ENCODE measurements at places on chromosomes 2 and 18. TPM values are rescaled to one million over a fixed set of nuclear protein-coding genes. Genes with fewer than 3 reads are reported as not detected.

Gene IL36B
- not detected for total RNA-seq

Gene PSD4
- total RNA-seq: 38.8 TPM

Gene LHCGR
- 0.92 TPM for total RNA-seq

Gene MEP1B
- 2.7 TPM for total RNA-seq

Gene PDCL3
- total RNA-seq: 20.2 TPM

Gene CRYGC
- total RNA-seq: not detected

Gene CRACDL
- total RNA-seq: 6.2 TPM

Gene IL1RL1
- total RNA-seq: not detected

Gene TFPI
- 9.6 TPM for total RNA-seq

DNA sequence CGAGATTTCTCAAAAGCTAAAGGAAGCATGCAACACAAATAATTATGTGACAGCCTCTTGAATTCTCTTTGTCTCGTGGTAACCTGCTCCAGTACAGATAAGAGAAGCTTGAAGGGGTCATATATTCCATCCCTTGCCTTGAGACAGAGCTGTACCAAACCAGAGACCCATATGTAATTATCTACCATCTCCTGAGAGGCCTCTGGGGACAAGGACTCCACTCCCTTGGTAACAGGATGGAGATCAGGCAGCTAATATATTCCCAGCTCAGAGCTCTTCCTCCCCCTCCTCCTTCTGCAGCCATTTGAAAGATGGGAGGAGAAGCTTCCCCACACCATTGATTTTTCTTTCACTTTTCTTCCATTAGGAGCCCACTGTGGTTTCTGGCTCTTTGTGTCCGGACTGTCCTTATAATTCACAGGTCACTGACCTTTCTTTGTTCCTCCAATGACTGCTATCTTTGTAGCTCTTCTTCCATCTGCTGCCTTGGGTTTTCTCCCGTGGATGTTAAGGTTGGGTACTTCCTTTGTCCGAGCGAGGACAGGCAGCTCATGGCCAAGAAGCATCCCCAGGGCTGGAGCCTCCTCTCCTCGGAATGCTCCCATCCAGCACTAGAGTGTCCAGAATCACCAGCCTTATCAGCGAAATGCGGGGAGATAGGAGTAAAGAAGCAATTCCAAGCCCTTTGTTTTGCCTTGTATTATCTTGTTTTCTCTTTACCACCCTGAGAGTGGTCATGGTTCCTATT lies 72.6 kb upstream of the STPG4 start:
- DNase-seq: no peak

GRCh38 chr2:239273280-239274234 lies 127.3 kb downstream of the HDAC4 start:
- DNase-seq: peak; percentile 60

- no peak for DNase-seq
Observed at GRCh38 chr2:166351319-166351718, 24.4 kb downstream of the SCN9A start.

DNA sequence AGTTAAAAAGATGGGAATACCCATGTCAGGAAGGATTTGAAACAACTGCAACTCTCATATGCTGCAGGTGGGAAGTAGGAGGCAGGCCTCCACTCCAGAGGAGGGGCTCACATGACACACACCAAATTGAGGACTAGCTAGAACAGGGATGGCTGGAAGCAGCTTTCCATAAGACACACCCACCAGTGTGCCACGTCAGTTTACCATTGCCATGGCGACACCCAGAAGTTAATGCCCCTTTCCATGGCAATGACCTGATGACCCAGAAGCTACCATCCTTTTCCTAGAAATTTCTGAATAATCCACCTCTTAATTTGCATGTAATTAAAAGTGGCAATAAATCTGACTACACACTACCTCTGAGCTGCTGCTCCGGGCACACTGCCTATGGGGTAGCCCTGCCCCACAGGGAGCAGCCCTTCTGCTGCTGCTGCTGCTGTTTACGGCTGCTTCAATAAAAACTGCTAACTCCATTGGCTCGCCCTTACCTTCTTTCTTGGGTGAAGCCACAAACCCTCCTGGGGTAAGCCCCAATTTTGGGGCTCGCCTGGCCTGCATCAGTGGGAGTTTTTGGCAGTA lies 89.4 kb downstream of the RRM2 start:
- no peak for DNase-seq

DNA sequence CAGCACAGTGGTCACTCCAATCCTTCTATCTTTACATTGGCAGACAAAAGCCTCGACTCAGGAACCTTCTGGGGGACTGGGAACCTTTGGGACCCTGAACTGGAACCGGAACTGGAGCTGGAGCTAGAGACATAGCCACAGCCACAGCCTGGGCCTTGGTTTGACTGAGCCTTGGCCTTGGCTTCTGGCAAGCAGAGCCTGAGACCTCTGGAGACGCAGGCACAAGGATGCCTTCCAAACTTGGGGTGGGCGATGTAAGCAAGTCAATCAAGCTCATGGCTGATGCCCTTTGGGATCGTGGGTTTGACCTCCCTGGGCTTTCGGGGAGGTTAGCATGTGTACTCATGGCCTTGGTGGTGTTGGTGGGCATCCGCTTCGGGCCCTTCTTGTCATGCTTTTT lies 619.3 kb downstream of the MBD2 start:
- DNase-seq: no peak

DNA sequence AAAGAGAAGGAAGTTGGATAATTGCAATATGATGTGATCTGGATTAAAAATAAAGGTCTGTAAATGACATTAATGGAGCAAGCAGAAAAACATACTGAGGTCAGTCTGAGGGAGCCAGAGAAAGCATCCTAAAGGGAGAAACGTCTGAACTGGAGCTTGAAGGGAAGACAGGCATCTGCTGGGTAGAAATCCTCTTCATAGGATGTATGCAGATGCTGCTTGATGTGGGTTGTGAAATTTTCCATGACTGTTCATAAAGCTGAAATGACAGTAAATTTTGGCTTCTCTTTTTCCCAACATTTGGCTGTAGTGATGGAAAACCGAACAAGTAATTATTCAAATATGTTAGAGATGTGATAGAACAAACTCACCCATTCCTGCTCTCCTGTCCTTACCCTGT lies 287.6 kb downstream of the CAMKMT start:
- DNase-seq: no peak

GRCh38 chr2:229578052-229578846 lies 136.1 kb downstream of the DNER start:
- no peak for DNase-seq

GRCh38 chr2:64461271-64462058 lies 7.5 kb downstream of the LGALSL start:
- no peak for DNase-seq

DNA sequence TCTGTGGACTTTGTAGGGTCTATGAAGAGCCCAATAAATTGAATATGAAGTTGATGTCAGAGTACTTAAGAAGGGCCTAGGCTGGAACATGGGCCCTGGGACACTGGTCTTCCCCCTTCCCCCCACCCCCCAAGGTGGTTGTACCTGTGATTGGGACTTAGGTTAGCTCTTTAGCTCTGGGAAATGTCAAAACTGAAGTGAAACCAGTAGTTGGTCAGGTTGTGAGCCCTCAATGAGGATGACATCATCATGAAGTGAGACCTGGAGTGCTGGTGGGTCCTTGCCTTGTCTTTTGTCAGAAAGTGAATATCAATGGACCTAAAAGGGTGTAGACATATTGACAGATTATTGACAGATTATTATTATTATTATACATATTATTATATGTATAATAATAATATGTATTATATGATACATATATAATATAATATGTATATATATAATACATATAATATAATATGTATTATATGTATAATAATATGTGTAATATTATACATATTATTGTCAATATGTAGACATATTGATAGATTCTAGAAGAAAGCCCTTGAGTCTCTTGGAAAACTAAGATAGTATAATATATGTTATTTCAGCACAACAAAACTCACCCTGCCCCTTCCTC lies 5.4 kb downstream of the MARS2 start:
- no peak for DNase-seq

Data from type B pancreatic cell (in vitro differentiated cells).